ENCODE measurements at places on chromosomes 3 and 15. TPM values are rescaled to one million over a fixed set of nuclear protein-coding genes. Genes with fewer than 3 reads are reported as not detected.

Gene FXR1
- 242 TPM for total RNA-seq

Gene CD86
- not detected for total RNA-seq

Gene FYTTD1
- 67.2 TPM for total RNA-seq

Gene ZBTB20
- 13.3 TPM for total RNA-seq

Gene CXCR6
- total RNA-seq: under 0.01 TPM

GRCh38 chr3:190811775-190812480 lies 50.6 kb downstream of the GMNC start:
- DNase-seq: peak; percentile 60

- peak; percentile 25 for DNase-seq
Measured at GRCh38 chr15:42919799-42920518, 619 bp downstream of the TTBK2 start.

- no peak for DNase-seq
Measured at GRCh38 chr3:52277972-52278509, 408 bp downstream of the WDR82 start.

DNA sequence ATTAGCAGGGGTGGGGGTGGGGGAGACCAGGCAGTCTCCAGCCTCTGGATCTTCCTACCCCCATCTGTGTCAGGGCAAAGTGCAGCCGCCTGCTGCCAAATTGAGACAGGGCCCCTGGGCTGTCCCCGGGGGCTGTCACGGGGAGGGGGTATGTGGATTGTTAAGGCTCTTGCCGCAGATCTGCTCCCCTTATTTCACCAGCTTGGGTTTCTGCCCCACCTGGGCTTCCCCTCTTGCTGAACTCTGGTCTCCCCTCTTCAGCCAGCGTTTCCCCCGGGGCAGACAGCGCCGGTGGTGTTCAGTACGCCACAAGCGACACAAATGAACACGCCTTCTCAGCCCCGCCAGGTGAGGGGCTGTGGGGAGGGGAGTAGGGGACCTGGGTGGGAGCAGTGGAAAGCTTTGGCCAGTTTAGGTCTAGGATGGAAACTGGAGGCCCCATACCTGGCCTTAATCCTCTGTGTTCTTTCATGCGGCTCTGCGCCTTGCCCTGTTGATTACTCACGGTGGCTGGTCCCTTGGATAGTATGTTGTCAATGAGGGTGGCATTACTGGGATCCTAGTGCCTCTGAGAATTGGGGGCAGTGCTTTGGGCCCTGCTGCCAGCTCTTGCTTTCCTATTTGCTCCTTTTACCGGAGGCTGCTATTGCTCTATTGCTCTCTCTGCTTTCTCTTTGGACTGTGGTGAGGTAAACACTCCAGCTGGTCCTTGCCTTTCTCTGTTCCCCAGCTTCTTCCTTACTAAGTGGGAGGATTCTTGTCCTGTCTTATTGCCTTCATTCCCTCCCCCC lies 1.7 kb downstream of the EIF4G1 start:
- peak; percentile 23 for DNase-seq

- DNase-seq: no peak
Measured at GRCh38 chr3:59839810-59840515, 790.1 kb upstream of the CFAP20DC start.
